ENCODE measurements at places on chromosomes 1 and 21. TPM values are rescaled to one million over a fixed set of nuclear protein-coding genes. Genes with fewer than 3 reads are reported as not detected.

DNA sequence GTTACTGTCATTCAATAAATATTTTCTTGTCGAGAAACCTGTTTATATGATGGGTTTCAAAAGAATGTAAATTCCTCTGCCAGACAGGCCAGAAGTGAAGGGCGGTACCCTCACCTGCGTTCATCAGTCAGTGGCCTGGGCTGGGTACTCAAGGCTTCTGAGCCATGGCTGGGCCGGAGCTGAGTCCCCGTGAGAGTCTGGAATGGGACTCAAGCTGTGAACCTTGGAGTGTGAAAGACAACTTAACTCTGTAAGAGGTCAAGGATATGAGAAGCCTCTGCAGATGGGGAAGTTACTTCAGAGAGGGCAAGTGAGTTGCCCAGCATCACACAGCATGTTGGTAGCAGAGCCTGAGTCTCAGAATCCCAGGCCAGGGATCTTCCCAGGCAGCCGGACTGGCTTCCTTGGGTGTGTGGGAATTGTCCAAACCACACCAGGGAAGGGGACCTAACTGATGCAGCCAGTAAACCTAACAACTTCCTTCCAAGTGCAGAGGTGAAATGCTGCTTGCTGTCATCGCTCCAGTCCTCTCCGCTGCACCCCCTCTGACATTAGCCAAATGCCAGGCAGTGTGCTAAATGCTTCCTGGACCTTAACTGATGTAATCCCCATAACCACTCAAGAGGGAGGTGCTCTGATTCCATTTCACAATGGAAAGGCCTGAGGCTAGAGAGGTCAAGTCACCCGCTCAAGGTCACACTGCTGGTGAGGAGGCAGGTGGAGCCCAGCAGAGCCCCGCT is 4.8 kb downstream of the DISP3 start:
- DNase-seq = no peak

GRCh38 chr1:110916669-110917306 is 43.8 kb downstream of the CD53 start:
- no peak for DNase-seq

GRCh38 chr1:202844935-202845334 is 34.2 kb downstream of the PCAT6 start:
- DNase-seq = no peak

DNA sequence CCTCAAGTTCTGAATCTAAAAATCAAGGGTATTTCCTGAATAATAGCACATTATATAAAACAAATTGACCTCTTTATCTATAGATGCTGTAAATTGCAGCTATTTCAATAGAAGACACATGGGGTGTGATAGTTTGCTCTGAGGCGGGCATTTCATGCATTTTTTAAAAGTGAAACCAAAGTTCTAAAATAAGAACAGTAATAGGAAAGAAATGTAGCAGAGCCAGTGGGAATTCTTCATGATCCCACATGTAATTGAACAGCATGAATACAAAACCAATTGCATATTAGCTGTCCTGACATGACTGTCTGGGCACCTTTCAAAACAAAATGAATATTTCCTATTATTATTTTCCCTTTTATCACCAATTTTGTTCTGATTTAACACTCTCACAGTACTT is 85.0 kb downstream of the RGS21 start:
- no peak for DNase-seq

- no peak for DNase-seq
These were observed 507 bp downstream of the GLIS1 start for GRCh38 chr1:53738205-53739108.

Gene RUNX3
- 0.51 TPM for polyA plus RNA-seq

Gene KRTAP8-1
- polyA plus RNA-seq = not detected
